Vagina (tissue), 2 donors: ENCODE measurements at places on chromosomes 2 and 18. TPM values are rescaled to one million over a fixed set of nuclear protein-coding genes. Genes with fewer than 3 reads are reported as not detected.

NEUROD1 gene
- not detected for total RNA-seq

- no peaks in the 10 kb centered on the region for H3K36me3 ChIP-seq
- no peak overlapping the region for H3K4me3 ChIP-seq
- H3K27ac ChIP-seq, result no peak overlapping the region
- no peaks in the 10 kb centered on the region for H3K27me3 ChIP-seq
- DNase-seq, result no peak
Observed at GRCh38 chr2:206108713-206109112, 22.7 kb upstream of the INO80D start.

GRCh38 chr2:56624181-56624580 is 440.4 kb downstream of the CCDC85A start:
- H3K27me3 ChIP-seq, result no peaks in the 10 kb centered on the region
- no peak for DNase-seq
- H3K4me3 ChIP-seq, result no peak overlapping the region
- H3K36me3 ChIP-seq, result no peaks in the 10 kb centered on the region

ACKR3 gene
- total RNA-seq, result 55.5 TPM

- DNase-seq, result no peak
- H3K36me3 ChIP-seq, result no peaks in the 10 kb centered on the region
- H3K4me1 ChIP-seq, result peaks cover 6% of the 10 kb centered on the region
- no peak overlapping the region for H3K4me3 ChIP-seq
Observed at GRCh38 chr2:211930331-211930730, 608.3 kb downstream of the ERBB4 start.

- H3K4me3 ChIP-seq, result peak within 1 kb of the TSS; percentile 92
- H3K4me1 ChIP-seq, result peaks cover 35% of the 10 kb centered on the region
- no peaks in the 10 kb centered on the region for H3K36me3 ChIP-seq
- H3K27ac ChIP-seq, result peak within 1 kb of the TSS; percentile 83
- no peak for DNase-seq
Observed at GRCh38 chr2:127106991-127107621, at the start of gene BIN1. Gene BIN1, minus strand, starts transcription at chr2:127107154. Its CDS starts 211 bp downstream, at chr2:127106943.

TUBA3D gene
- total RNA-seq, result 0.74 TPM

HOXD12 gene
- total RNA-seq, result 1.7 TPM

DNA sequence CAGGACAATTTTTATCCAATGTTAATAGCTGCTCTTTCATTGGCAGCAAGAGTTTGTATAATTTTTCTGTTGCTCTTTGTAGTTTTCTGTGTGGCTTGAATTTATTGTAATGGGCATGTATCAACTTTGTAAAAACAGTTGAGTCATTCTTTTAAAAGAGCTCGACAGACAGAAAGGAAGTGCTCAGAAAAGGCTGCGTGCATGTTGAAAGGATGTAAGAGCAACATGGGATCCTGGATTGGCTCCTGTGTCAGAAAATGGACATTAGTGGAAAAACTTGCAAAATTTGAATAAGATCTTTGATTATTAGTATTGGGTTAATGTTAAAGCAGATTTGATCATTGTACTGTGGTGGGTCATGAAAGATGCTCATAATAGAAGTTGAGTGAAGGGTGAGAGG is 93.3 kb upstream of the CDC42EP3 start:
- no peak overlapping the region for H3K4me3 ChIP-seq
- H3K27ac ChIP-seq, result no peak overlapping the region
- no peak for DNase-seq
- H3K4me1 ChIP-seq, result peaks cover 22% of the 10 kb centered on the region

DNA sequence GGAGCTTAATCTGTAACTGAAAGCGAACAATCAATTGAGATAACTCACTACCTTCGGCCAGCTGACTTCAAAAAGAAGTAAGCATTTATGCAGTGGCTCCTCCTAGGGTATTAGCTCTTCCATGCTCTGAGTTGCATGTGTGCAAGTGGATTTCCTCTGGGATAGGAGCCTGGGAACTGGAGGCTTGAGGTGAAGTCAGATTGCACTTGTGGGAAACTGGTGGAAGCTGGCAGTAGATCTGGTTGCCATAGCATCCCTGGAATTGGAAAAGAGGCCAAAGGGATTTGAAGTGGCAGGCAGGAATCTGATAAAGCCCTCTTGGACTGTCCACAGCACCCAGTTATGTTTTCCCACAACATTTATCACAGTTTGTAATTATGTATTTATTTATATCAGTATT is 50.6 kb upstream of the FMNL2 start:
- no peaks in the 10 kb centered on the region for H3K4me1 ChIP-seq
- DNase-seq, result no peak
- no peak overlapping the region for H3K27ac ChIP-seq
- H3K27me3 ChIP-seq, result no peaks in the 10 kb centered on the region
- no peak overlapping the region for H3K4me3 ChIP-seq
- H3K36me3 ChIP-seq, result no peaks in the 10 kb centered on the region

GRCh38 chr2:42928692-42929545 is 136.5 kb upstream of the HAAO start:
- no peak overlapping the region for H3K4me3 ChIP-seq
- no peak for DNase-seq
- H3K27me3 ChIP-seq, result no peaks in the 10 kb centered on the region
